ENCODE measurements at places on chromosomes 13 and 19.

- no peak for DNase-seq
These were observed 2.7 kb upstream of the GATAD2A start for GRCh38 chr19:19402656-19403372.

DNA sequence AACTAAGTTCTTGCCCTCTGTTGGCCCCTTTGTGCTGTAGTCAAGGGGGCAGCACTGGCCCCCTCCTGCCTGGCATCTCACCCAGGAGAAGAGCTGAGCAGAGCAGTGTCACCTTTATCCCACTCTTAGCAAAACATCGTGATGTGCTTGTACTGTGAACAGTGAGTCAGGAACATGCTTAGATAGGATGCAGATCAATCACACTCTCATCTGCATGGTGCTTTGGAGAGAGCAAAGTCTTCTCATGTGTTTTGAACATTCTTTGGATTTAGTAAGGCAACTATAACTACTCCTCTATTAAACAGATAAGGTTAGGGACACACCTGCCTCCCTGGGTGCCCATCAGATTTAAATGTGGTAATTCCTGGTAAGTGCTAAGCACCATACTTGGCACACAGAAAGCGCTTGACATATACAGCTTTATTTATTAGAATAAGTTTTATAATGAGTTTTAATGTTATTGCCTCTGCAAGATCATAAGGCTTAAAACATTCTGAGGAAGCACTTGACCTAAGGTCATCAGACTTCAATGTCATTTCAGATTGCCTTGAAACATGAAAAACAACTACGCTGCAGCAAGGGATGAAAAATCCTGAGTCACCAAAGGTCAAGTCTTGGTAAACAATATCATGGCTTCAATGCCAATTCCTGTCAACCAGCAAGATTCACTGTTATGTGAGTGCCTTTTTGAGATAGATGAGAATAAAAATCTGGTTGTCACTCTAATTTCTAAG, 82.4 kb upstream of the IRS2 start:
- no peak for DNase-seq

- DNase-seq, result no peak
These were observed 127.4 kb downstream of the LMO7 start for GRCh38 chr13:75763512-75763911.

DNA sequence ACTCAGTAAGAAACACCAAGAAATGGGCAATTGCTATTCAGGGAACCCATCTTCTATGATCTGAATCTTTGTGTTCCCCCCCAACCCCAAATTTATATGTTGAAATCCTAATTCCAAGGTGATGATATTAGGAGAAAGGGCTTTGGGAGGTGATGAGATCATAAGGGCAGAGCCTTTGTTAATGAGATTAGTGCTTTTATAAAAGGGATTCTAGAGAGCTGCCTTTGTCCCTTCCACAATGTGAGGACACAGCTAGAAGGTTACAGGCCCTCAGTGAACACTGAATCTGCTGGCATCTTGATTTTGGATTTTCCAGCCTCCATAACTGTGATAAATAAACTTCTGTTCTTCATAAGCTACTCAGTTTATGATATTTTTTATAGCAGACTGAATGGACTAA, 376.0 kb downstream of the DIAPH3 start:
- DNase-seq, result no peak

GRCh38 chr19:3660493-3661219, 34.1 kb upstream of the CACTIN start:
- no peak for DNase-seq

DNA sequence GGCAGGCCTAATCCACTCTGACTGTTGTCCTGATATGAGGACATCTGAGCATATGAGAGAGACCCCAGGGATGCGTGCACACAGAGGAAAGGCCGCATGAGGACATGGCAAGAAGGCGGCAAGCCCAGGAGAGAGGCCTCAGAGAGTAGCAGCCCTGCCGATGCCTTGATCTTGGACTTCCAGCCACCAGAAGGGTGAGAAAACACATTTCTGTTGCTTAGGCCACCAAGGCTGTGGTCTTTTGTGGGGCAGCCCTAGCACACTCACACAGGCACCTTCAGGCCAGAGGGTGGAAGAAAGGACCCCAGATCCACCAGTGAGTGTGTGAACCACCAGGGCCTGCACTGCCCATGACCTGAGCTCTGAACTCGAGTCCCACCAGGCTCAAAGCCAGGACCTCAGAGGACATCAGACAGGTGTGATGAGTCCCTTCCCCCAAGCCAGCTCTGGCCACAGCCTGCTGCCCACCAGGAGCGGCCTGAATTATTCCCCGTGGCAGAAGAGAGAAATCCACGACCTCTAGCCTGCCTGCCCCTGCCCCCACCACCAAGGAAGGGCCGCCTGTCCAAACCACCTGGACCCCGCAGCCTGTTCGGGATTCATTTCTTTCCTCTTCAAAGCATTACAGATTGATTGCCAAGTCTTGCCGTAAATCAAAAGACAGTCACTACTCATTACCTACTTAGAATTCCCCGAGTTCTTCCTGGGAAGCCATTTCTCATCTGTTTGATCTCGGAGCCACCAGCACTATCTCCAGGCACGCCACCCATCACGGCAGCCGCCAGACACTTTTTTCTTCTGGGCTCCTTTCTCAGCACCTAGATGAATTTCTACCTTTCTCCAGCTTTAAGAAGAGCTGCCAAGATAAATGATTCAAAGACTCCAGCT, 72.2 kb downstream of the CEBPG start:
- DNase-seq, result peak; percentile 23

DNA sequence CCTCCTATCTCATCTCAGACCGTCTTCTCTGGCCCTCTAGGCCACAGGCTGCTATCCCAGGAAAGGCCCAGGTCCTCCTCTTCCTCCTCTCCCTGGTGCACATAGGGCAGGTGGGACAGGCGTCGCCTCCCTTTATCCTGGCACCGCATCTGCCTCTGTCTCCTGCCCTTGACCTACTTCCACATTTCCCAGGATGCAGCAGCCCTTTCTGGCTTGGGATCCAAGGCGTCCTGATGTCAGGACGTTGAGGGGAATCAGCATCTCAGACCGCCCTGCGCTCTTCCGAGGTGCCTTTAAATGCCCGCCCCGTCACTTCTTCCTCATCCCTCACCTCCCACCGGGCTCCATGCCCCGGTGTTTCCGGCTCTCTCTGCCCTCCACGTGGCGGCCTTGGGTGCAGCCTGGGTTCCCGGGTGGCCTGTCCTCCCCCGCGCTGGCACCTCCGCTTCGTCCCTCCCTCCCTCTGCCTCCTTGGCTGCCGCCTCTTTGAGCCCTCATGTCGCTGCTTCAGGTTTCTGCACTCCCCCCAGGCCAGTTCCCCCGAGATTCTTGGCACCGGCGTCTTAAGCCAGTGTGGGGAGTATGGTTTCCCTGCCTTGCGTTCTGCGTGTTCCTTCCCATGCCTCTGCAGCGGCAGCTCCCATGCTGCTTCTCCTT, 66.3 kb downstream of the KDM4B start:
- DNase-seq, result peak; percentile 76

DNA sequence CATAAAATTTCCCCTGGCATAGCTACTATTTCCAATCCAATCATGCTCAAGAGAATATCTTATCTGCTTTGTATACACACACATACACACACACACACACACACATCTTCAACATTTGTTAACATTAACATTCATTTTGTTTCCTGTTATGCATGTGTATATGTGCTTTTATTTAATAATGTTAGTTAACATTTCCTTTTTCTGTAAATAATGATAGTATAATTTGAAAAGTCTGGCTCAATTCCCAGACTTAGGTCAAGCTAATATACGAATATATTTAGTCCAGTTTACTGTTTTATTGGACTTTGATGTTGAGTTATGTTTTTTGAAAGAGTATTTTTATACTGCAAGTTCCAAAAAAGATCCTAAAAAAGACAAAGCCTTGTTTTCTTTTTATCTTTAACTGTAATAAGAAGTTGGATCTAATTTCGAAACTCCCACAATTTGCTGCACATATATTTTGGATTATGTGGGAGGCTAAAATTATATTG, 1072.4 kb downstream of the EFNB2 start:
- no peak for DNase-seq

GRCh38 chr13:97844151-97844550, 109.3 kb upstream of the IPO5 start:
- DNase-seq, result no peak

DNA sequence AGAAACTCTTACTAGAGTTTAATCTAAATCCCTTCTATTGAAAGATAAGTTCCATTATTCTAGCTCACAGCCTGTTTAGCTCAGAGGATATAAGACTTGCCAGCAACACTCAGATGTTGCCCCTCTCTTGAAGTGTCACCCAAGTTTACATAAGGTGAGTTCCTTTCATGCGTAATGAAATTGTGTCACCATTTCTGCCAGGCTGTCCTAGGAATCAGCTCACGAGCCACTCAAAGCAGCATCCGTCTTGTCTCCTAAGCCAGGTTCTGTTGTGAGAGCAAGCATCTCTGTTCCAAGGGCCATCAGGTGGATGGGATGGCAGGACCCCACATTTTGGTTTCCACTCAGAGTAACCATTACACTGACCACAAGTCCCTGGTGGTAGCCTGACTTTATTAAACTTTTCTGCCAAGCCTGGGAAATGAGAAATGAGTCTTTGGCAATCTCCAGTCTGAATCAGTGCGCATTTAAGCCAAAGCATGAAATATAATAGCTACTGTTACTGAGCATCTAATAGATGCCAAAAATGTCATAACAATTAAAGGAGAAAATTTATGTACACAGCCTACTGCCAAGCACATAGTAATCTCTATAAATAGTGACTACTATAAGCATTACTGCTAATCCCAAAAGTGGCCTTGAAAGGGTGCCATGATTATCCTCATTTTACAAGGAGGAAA, 179.6 kb upstream of the MIR17HG start:
- no peak for DNase-seq

DNA sequence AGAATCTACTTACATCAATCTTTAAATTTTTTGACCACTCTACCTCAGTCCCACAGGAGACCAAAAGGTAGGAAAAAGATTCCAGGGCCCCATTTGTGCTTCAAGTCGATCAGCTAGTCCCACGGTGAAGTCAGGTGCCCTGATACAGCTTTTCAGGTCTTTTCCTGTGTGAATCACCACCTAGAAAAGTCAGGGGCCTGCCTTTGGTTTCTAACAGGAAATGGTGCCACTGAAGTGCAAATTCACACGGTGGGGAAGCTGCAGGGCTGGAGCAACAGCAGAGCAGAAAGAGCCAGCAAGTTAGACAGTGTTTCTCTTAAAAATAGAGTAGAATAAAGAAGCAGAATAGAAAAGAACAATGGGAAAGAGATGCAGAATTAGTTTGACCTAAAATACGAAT, 107.5 kb downstream of the KLF12 start:
- DNase-seq, result no peak

DNA sequence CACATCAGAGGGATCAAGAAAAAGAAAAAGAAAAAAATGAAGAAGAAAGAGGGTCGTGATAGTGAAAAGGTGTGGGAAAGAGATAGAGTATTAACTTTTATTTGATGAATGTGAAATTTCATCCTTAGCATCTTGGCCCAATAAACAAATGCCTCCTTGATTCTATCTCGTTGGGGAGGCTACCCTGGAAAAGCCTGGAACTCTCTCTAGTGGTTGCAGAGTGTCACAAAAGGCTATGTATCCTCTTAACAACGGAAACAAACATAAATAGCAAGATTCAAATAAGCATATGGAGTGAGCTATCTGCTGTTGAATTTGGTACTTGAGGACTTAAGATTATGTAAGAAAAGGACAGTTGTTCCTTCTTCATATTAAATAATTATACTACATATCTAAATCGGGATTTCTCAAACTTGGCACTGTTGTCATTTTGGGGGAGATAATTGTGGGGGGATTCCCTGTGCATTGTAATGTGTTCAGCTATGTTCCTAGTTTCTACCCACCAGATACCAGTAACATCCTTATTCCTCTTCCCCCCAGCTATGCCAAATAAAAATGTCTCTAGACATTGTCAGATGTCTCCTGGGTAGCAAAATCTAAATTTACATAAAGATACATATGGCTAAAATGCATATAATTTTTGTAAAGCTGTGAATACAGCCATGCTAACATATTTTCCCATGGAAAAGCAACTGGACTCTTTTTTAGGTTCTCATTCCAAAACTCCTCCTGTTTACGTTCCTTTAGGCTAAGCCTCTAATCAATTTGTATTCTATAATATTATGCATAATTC, 557.2 kb downstream of the DCT start:
- no peak for DNase-seq

DNA sequence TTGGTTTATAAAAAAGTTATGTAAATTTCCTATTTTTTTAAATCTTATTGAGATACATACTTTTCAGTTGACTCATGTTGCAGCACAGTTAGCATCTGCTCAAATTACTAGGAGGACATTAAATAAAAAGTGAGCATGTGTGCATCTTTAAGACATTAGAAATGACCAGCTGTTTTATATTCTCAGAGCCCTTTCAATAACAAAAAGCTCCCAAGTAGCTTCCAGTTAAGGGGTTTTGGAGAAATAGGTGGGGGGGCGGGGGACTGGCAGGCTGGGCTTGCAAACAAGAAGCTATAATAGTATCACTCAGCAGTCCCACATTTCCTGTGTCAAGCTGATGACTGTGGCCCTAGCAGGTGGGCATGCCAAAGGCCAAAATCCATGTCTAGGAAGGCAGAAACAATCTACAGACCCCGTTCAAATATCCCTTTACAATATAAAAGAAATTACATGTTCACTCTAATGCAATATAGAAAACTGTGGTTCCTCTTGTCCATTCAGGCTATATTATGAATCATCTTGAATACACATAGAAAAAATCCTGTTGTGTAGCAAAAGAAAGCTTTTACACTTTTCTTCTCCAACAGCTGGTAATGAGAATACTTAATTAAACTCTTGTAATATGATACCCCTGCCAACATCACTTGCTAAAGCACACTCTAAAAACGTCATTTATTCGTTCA, 1713.2 kb upstream of the SLC10A2 start:
- no peak for DNase-seq

- no peak for DNase-seq
These were observed 60.0 kb downstream of the ANKRD10 start for GRCh38 chr13:110854866-110855265.

- no peak for DNase-seq
These were observed 127.9 kb upstream of the SOX1 start for GRCh38 chr13:111938741-111939665.

GRCh38 chr13:28092431-28092830, 7.9 kb downstream of the FLT3 start:
- DNase-seq, result no peak

DNA sequence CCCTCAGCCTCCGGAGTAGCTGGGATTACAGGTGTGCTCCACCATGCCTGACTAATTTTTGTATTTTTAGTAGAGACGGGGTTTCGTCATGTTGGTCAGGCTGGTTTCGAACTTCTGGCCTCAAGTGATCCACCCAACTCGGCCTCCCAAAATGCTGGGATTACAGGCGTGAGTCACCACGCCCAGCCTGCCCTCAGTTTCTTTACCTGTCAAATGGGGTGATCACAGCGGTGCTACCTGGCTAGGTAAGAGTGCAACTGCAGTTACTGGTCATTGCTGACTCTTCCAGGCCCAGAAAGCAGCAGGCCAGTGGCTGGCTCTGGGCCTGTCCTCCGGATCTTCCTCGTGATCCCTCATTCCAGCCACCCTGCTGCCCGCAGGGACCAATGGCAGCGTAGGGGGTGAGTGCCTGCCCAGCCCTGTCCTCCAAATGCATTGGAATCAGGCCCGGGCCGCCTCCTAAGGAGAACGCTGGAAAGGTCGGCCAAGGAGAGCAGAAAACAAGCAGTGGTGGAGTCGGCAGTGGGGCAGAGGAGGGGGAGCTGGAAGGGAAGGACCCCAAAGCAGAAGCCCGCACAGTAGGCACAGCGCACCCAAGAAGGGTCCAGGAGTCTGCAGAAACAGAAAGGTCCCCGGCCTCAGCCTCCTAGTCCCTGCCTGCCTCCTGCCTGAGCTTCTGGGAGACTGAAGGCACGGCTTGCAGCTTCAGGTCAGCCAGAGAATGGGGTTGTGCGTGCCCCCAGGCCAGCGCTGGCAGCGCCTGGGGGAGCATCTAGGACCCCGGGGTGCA, 1.8 kb upstream of the SLC27A1 start:
- DNase-seq, result peak; percentile 72

- DNase-seq, result no peak
These were observed 250.7 kb downstream of the DCT start for GRCh38 chr13:94228763-94229162.

All from psoas muscle (tissue), 8 donors.